ENCODE measurements at places on chromosomes 16 and 17.

- H3K27ac ChIP-seq = peak overlapping the region; percentile 14
- H3K4me1 ChIP-seq = peaks cover 4% of the 10 kb centered on the region
- H3K27me3 ChIP-seq = no peaks in the 10 kb centered on the region
These were observed 27.7 kb upstream of the FAAP100 start for GRCh38 chr17:81579821-81580321.

DNA sequence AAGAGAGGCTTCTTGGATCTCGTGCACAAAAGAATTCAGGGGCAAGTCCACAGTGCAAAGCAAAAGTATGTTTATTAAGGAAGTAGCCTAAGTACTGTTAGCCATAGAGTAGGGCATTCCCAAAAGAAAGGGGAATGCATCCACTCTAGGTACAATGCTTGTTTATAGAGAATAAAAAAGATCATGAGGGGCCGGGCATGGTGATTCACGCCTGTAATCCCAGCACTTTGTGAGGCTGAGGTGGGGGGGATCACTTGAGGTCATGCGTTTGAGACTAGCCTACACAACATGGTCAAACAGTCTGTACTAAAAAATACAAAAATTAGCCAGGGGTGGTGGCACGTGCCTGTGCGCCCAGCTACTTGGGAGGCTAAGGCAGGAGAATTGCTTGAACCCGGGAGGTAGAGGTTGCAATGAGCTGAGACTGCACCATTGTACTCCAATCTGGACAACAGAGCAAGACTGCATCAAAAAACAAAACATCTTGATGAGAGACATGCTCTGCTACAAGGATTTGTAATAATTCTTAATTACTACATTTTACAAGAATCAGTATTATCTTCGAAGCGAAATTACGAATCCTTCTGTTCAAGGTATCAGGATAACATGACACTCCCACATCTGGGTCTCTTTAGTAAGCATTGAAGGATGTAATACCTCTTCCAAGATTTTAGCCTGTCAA lies 191.6 kb downstream of the CPPED1 start:
- no peaks in the 10 kb centered on the region for H3K4me1 ChIP-seq
- DNase-seq = no peak
- H3K4me3 ChIP-seq = no peak overlapping the region
- H3K36me3 ChIP-seq = no peaks in the 10 kb centered on the region
- H3K27ac ChIP-seq = no peak overlapping the region
- H3K27me3 ChIP-seq = no peaks in the 10 kb centered on the region

DNA sequence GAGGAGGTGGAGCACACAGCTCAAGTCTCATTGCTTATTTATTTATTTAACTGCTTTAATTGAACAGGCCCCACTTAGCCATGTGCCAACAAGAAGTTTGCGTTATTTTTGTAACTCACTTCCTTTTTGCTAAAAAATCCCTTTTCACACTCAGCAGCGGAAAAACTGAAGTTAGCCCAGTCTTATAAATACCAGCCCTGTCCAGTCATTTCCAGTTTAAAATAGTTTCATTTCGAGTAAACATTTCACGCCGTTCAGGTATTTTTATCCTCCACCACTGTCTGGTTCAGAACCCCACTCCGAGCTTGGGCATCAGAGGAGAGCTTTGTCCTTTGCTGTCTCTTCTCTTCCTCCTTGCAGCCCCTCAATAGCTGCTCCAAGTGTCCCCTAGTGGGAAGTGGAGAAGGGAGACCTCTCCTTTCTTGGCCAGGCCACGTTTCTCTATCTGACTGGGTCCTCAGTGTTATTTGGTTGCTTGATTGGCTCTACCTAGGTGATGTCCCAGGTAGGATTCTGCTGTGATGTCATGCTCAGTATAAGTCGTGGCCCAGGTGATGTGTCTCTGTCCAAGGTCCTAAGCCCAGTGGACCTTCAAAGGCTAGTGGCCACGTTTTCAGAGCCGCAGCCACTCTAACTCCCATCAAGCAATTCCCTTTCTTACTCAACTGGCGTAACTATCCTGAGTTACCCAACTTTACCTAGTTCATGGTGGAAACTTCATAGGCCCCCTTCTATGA lies 53.0 kb upstream of the GAS7 start:
- no peaks in the 10 kb centered on the region for H3K36me3 ChIP-seq
- H3K27ac ChIP-seq = no peak overlapping the region
- H3K4me1 ChIP-seq = no peaks in the 10 kb centered on the region

GRCh38 chr16:77759201-77759600 lies 29.2 kb upstream of the VAT1L start:
- H3K27ac ChIP-seq = no peak overlapping the region
- H3K36me3 ChIP-seq = no peaks in the 10 kb centered on the region
- no peak for DNase-seq
- H3K4me1 ChIP-seq = no peaks in the 10 kb centered on the region
- H3K4me3 ChIP-seq = no peak overlapping the region

GRCh38 chr17:49365667-49366066 lies 3.6 kb upstream of the ZNF652 start:
- H3K4me3 ChIP-seq = no peak overlapping the region
- no peaks in the 10 kb centered on the region for H3K4me1 ChIP-seq
- H3K36me3 ChIP-seq = no peaks in the 10 kb centered on the region
- no peak overlapping the region for H3K27ac ChIP-seq
- no peaks in the 10 kb centered on the region for H3K27me3 ChIP-seq
- DNase-seq = no peak

DNA sequence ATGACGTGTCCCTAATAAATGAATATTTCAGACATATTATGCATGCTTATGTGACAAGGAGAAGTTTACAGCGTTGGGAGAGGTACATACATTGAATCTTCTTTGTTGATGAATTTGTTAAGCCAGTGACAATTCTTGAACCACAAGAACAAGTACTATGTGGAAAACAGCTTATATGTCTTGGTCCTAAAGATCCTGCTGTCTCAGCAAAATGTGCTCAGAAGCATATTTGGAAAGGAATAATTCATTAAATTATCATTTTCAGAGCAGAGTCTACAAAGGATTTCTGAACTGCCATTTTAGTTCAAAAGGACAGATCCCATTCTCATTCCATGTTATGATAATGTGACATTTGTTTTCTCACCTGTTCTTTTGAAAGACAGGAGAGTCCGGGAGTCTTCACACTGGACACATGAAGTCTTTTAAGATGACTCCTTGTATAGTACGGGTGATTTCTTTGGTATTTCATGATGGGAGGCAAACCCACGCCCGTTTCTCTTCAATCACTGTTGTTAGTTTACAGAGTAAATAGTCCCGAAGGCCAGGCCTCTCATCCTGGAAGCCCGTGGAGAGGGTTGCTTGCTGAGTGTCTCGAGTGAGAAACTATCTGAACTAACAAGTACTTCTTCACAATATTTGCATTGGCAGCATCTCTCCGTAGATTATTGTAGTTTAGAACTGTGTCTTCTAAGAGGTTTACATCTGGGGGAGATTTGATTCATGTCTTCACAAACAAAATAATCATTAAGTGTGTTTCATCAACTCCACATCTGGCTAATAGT lies 26.7 kb downstream of the VPS35L start:
- H3K27ac ChIP-seq = no peak overlapping the region
- DNase-seq = no peak
- H3K27me3 ChIP-seq = no peaks in the 10 kb centered on the region
- H3K36me3 ChIP-seq = peaks cover 4% of the 10 kb centered on the region

GRCh38 chr16:20768818-20769217 lies 5.0 kb downstream of the ACSM3 start:
- no peaks in the 10 kb centered on the region for H3K27me3 ChIP-seq
- H3K36me3 ChIP-seq = no peaks in the 10 kb centered on the region
- no peaks in the 10 kb centered on the region for H3K4me1 ChIP-seq
- H3K4me3 ChIP-seq = no peak overlapping the region
- no peak overlapping the region for H3K27ac ChIP-seq

DNA sequence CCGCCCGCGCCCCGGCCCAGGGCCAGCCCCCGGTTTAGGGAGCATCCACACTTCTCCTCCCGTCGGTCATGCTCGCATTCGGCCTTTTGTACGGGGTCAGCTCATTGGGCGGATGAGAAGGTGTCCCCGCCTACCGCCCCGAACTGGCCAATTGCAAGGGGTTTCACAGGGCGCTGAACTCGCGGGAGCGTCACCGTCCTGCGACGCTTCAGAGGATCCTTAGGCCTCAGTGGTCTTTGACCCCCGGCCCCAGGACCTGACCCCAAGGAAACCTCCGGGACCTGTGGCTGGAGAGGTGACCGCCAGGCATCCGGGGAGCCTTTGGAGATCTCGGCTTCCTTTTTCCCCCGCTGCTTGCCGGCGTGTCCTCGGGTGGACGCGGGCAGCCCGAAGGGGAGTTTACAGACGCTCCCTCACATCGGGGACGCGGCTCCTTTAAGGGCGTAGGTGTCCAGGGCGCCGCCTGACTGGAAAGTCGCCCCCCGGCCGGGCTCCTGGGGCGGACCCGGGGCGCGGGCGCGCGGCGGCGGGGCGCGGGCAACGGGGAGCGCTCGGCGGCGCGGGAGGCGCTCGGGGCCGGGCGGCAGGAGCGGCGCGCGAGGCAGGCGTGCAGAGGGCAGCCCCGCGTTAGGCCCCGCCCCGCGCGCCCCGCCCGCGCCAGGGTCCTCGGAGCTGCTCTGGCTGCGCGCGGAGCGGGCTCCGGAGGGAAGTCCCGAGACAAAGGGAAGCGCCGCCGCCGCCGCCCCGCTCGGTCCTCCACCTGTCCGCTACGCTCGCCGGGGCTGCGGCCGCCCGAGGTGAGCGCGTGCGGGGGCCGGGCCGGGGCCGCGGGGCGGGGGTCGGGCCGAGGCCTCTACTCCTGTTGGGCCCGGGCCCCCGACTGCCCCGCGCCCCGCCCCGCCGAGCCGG lies at the start of gene UBE2I:
TSS of gene UBE2I (plus strand) at position 660 of the 909 bp plus-strand sequence. CDS start 4,395 bp downstream, outside the sequence.
- peak within 1 kb of the TSS; percentile 89 for H3K4me3 ChIP-seq
- H3K36me3 ChIP-seq = no peaks in the 10 kb centered on the region
- no peaks in the 10 kb centered on the region for H3K27me3 ChIP-seq
- H3K27ac ChIP-seq = peak within 1 kb of the TSS; percentile 51
- peak; percentile 99 for DNase-seq

DNA sequence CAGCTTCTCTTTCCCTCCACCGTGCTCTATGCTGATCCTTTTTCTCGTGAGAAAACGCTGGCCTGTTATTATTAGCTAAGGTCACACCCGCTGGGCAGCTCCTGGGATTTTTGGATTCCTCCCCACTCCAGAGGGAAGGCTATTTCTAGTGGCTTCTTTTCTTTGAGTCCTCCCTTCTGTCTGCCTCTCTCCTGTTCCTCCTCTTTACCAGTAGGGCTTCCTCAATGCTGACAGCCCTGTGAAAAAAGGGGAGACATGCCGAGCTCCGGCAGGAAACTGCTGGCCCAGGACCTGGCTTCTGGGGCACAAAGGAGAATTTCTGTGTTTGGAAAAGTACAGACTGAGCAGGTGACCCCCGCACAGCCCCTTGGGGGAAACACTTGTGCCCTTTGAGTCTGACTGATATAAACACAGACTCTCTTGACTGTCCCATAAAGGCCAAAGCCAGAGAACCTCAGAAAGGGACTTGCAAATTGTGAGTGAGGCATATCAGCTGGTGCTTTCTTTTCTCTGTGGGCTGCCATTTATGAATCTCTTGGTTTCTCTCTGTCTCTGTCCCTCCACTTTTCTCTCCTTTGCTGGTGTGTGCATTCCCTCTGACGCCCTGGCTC lies 14.0 kb upstream of the RNF135 start:
- H3K27ac ChIP-seq = no peak overlapping the region
- H3K4me3 ChIP-seq = no peak overlapping the region
- H3K27me3 ChIP-seq = no peaks in the 10 kb centered on the region
- H3K4me1 ChIP-seq = no peaks in the 10 kb centered on the region

DNA sequence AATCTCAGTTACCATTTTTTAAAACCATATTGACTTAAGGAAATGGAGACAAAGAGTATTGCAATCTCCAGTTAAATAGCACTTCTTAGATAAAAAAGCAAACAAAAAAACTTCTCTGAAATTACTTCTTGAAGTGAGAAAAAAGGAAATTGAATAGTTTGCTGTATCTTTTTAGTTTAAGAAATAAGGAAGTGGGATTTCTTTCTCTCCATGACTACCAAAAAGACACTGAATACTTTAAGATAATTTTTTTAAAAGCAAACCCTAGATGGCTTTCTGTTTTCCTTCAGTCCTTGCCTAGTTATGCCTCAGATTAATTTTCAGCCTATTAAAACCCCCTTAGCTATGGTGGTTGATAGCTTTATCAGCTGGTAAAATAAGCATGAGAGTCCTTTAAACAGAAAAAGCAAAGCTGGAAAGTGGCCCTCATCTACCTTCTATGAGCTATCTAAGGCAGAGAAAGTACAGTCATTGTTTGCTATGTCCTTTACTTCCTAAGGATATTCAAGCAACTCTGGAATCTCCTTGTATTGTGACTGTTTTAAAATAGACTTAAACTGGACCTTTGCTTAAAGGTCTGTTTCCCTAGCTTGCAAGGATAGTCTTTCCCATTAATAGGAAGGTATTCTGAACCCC lies 28.6 kb downstream of the TPPP3 start:
- H3K27ac ChIP-seq = no peak overlapping the region
- H3K27me3 ChIP-seq = no peaks in the 10 kb centered on the region
- no peak for DNase-seq
- no peaks in the 10 kb centered on the region for H3K36me3 ChIP-seq
- H3K4me3 ChIP-seq = no peak overlapping the region
- H3K4me1 ChIP-seq = no peaks in the 10 kb centered on the region

DNA sequence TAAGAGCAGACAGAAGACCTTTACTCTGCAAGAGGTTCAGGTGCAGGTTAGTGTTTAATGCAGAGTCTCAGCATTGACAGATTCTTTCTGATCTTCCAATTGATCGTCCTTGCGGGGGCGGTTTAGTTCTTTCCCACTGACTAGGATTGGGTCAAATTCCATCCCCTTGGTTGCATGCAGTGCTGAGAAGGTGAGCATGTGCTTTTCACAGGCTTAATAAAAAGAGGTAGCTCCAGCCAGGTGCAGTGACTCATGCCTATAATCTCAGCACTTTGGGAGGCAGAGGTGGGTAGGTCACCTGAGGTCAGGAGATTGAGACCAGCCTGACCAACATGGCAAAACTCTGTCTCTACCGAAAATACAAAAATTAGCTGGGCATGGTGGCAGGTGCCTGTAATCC lies 7.5 kb upstream of the ITGAD start:
- H3K4me1 ChIP-seq = no peaks in the 10 kb centered on the region
- H3K4me3 ChIP-seq = no peak overlapping the region
- H3K27ac ChIP-seq = no peak overlapping the region
- no peak for DNase-seq
- no peaks in the 10 kb centered on the region for H3K27me3 ChIP-seq
- no peaks in the 10 kb centered on the region for H3K36me3 ChIP-seq

- H3K36me3 ChIP-seq = peaks cover 4% of the 10 kb centered on the region
- no peaks in the 10 kb centered on the region for H3K4me1 ChIP-seq
- no peaks in the 10 kb centered on the region for H3K27me3 ChIP-seq
- no peak overlapping the region for H3K4me3 ChIP-seq
- no peak for DNase-seq
- H3K27ac ChIP-seq = no peak overlapping the region
These were observed 127.5 kb downstream of the VPS53 start for GRCh38 chr17:586920-587685.

GRCh38 chr16:22977294-22977697 lies 163.3 kb downstream of the HS3ST2 start:
- no peak overlapping the region for H3K4me3 ChIP-seq
- no peaks in the 10 kb centered on the region for H3K36me3 ChIP-seq
- no peak for DNase-seq

DNA sequence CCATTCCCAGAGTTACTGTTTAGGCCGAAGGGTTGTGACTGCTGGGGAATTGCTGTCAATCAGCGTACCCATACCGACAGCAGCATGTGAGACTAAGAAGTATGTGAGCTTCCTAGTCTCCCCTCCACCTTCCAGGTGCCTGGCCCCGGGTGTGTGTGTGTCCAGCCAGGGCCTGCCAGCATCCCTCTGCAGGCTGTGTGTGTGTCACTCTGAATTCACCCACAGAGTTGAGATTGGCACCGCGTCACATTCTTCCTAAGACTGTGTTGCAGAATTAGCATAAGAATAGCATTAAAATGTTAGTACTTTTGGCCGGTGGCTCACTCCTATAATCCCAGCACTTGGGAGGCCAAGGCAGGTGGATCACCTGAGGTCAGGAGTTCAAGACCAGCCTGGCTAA lies 31.8 kb downstream of the PRMT7 start:
- peak; percentile 33 for DNase-seq
- H3K36me3 ChIP-seq = peaks cover 5% of the 10 kb centered on the region
- no peak overlapping the region for H3K27ac ChIP-seq
- no peaks in the 10 kb centered on the region for H3K27me3 ChIP-seq
- H3K4me1 ChIP-seq = no peaks in the 10 kb centered on the region
